Aorta (tissue), 5 donors: ENCODE measurements at places on chromosomes 3 and 15. TPM values are rescaled to one million over a fixed set of nuclear protein-coding genes. Genes with fewer than 3 reads are reported as not detected.

DNA sequence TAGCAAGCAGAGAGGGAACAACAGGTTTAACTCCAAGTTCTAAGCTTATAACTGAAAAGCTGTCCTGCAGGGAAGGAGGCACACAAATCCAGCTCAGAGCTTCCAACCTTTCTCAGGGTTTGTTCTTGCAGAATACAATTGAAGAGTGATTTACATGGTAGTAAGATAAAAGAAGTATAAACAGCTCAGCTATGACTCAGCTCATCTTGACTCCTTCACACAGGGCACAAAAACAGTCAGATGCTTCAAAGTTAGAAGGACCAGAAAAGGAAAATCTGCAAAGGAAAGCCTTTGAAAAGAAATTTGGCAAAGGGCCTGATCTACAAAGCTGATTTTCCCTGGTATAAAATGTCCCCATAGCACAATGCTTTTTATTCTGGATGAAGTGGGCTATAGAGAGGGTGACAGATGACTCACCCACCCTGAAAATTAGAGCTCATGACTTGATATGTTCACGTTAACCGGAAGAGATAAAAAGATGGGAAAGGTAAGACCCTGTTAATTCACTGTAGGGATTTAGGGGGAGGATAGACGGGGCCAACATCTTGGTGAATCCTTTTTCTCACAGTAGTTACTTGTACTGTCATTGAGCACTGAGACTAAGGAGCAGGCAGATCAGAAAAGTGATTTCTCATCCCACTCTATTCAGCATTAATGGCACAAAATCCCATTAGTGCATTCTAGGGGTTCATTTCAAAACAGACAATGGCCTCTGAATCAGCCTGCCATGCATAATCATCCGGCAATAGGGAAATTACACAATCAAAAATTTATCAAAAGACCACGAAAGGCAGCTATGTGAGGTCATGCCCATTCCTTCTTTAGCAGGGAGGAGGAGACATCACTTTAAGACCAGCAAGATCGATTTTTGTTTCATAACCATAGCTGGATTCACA lies 143.5 kb downstream of the GAP43 start:
- DNase-seq: no peak

DNA sequence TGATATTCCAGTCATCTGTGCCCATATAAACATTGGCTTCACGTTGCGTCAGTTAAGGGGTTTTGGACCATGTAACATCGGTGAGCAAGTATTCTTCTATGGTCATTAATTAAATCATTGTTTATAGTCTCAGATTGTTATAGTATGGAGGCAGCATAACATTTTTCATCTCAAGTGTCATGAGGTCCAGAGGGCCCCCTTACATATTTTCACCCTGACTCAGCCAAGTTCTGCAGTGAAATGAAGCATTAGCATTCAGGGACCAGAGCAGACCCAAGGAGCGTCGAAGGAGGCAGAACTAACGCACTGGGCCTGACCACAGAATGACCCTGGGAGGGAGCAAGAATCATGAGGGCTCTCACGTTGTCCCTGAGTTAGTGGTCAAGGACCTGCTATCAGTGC lies 171.5 kb downstream of the LRTM1 start:
- DNase-seq: no peak

DNA sequence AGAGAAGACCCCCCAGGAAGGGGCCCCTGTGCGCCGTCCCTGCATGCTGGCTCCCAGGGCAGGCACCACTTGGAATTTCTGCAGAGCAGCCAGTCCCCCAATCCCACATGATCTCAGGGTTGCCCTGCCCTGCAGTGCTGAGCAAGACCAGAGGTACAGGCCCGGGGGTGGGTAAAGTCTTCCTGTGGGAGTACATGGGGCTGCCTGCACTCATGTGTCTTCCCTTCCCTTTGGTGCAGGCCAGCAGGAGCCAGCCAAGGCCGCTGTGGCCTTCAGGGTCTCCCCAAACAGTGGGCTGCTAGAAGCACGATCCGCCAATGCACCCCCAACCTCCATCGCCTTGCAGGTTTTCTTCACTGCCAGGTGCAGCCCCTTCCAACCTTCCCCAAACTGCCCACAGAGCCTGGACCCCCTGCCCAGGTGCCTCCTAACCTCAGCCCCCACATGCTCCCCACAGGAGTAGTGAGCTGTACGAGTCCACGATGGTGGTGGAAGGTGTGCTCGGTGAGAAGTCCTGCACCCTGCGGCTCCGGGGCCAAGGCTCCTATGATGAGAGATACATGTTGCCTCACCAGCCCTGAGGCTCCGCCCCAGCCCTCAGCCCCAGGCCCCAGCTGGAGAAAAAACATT lies 15.0 kb downstream of the ACAA1 start:
- DNase-seq: no peak

GRCh38 chr15:42632105-42632675 lies 56.8 kb downstream of the STARD9 start:
- no peak for DNase-seq

DNA sequence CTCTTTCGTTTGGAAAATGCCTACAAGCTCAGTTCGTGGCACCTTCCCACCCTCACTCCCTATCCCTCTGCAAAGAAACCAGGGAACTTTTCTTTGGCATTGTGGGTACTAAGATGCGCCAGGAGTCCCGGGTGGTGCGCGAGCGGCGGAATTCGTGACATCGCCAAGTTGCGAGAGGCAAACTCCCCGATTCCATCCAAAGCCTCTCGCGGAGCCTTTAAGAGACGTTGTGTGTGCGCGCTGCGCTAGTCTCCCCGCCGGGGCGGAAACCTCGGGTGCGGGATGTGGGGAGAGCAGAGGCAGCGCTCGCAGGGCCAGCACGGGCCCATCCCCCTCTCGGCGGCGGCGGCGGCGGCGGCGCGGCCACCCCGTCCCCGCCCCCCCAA lies 443 bp upstream of the NR2F2 start:
- DNase-seq: peak; percentile 81

- no peak for DNase-seq
Observed at GRCh38 chr3:144148356-144148755, 176.7 kb downstream of the DIPK2A start.

DNA sequence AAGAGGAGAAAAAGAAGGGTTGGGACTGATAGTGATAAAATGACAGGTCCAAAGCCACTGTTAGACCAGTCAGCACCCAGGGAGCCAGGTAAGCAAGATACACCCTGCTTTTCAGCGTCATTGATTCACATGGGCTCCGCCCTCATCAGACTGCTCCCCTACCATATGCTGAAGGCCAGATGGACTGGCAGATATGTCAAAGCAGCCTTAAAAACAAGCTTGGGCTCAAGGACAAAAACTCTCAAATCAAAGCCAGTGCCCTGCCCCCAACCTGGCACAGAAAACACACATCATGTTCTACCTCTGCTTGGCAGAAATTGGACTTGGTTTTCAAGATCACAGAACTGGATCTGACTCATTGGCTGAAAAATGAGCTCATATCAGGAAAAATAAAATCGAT lies 33.4 kb downstream of the SH3BP5 start:
- no peak for DNase-seq

The NIPA2 gene
- 30.1 TPM for total RNA-seq

The RAD18 gene
- total RNA-seq: 12.1 TPM
